ENCODE measurements at places on chromosomes 4 and X.

DNA sequence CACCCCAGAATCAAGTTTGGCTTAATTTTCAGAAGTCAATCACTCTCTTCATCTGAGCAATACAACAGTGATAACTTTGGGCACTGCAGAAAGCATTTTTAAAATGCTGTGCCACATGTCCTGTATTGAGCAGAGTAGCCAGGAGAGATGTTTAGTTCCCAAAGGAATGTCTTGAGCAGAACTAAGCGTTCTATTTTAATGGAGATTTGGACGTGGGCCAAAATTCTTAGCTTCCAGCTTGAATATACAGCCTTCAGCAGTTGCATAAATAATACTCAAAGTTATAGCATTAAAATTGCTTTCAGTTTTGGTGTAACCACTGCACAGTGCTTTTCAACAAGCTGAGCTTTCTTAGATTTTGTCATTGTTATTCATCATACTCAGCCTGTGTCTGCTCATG is 679.2 kb downstream of the NLGN4X start:
- DNase-seq: no peak

- DNase-seq: no peak
Measured at GRCh38 chr4:148210661-148211060, 231.6 kb downstream of the NR3C2 start.

DNA sequence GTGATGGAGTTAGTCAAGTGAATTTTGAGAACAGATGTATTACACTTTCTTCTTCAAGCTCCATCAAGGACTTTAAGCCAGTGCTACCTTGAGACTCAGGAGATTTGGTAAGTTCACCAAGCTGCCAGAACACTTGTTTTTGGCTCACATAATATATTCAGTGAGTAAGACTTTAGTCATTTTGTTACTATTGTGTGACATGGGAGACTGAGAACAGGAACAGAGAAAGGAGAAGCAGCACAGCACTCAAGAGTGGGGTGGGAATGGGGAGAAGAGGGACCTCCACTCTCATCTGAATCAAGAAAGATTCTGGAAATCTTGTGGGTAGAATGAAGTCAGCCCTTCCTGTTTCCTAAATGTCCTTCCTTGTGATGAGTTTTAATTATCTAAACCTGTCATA is 87.3 kb upstream of the TET2 start:
- no peak for DNase-seq

DNA sequence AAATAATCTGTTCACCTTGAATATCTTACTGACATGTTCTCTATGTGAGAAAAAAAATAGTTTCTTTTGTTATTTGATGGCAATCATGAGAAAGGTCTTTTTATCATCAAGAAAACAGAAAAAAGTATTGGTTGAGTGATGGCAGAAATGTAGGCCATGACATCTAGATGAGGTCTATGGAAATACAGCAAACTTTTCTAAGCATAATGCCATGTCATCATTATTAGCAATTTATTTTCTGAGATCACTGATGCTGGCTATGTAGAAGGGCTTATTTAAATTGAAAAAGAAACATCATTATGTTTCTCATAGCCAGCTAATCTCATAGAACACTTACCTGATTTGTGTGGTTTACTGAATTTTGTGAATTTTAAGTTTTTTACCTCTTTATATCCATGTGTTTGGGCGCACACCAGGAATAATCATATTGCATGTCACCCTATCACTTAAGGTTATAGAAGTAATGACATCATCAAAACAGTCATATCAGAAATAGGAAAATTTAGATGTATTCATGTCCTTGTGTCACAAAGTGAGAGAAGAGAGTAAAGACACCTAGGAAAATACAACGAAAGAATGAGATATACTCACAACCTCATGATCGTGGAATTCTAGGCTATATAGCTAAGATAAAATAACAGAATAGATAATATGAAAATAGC is 22.4 kb downstream of the UGT2A3 start:
- no peak for DNase-seq

GRCh38 chr4:148574911-148575310 is 132.7 kb upstream of the NR3C2 start:
- DNase-seq: no peak

DNA sequence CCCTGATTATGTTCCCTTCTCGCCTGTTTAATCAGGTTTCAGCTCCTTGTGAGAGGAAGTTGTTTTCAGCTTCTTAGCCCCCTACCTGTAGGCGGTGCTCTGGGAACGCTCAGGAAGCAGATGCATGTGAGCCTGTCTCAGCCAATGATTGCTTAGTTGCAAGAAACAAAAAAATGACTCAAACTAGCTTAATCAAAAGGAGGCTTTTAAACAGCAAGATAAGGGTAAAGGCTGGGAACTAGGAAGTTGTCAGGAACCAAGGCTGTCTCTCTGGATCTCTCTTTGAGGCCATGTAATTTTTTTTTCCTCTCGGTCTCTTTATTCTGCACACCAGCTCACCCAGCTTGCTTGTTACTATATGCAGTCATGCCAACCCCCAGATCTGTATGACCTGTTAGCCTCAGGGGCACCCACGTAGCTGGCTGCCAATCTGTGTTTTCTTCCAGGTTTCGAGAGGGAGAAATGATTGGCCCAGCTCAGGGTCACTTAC is 109.1 kb downstream of the PTTG2 start:
- DNase-seq: no peak

- DNase-seq: no peak
Measured at GRCh38 chr4:64625438-64625837, 216.2 kb upstream of the TECRL start.

DNA sequence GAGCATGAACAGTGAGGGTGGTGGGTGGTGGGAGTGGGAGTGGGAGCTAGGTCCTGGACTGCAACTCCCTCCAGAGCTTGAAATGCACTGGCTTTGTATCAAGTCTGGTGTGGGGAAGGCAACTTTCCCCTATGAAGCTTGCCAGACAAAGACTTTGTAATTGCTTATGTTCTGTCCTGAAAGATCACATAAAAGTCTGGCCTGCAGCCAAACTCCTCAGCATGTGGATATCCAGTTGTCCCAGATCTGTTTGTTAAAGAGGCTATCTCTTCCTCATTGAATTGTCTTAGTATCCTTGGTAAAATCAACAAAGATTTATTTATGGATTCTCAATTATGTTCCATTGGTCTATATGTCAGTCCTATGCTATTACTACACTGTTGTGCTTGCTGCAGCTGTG is 607.9 kb downstream of the GLUD2 start:
- no peak for DNase-seq

DNA sequence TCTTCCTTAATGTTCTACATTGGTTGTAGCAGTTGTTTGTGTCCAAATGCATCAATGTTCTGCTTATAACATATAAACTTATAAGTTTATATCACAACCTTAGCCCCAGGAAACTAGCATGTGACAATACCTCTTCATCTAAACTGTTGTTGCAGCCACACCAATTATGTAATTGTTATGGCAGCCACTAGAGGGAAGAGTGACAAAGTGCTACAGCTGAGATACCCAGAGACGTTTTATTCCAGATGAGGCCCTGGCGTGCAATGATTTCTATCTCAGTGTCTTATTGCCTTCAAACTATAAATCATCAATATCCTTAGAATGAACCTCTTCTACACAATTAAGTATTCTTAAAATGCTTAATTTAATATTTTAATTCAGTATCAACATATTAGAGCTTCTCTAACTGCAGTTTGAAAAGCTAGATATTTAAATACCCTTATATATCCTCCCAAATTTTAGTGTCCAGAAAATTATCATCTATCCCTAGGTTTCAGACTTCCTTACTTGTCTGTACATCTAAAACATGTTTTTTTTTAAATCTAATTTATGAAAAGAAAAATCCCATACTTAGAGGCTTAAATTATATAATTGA is 171.6 kb downstream of the PCDH10 start:
- no peak for DNase-seq

DNA sequence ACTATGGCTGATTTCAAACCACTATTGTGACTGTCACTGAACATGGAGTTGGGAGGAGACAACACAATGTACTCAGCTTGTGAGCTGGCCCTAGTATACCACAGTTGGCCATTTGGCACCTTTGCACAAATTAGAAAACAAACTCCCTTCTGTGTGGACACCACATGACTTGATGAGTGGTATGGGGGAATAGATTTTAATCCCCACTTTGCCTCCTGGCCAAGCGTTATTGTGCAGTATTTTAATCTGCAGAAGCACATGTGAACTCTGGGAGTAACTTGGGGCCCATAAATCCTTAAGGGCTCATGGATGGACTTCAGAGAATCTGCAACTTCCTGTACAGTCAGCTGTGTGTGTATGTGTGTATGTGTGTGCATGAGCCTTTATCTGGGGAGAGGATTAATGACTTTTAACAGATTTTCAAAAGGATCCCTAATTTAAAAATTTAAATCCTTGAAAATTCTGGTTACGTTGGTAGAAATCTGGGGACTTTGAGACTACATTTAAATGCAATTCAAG is 105.0 kb upstream of the PAQR3 start:
- no peak for DNase-seq

GRCh38 chrX:154603438-154604430 is 15.3 kb downstream of the CTAG1B start:
- DNase-seq: no peak

GRCh38 chrX:13110433-13111324 is 66.3 kb upstream of the FAM9C start:
- DNase-seq: no peak

DNA sequence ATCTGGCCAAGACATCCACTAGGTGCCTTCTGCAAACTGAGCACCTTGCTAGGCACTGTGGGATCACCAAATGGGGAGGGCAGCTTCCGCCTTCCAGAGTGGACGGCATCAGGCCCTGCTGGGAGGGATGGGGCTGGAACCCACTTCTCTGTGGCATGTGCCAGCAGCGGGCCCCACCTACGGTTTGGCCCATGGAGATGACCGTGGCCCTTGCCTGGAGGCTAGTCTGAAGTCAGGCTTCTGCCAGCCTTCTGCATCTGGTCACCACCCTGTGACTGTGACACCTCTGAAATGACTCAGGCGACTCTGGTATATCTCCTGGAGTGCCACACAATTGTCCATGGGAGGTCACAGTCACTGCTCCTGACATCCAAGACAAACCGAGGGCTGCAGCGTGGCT is 7.2 kb downstream of the SSR4 start:
- DNase-seq: no peak

DNA sequence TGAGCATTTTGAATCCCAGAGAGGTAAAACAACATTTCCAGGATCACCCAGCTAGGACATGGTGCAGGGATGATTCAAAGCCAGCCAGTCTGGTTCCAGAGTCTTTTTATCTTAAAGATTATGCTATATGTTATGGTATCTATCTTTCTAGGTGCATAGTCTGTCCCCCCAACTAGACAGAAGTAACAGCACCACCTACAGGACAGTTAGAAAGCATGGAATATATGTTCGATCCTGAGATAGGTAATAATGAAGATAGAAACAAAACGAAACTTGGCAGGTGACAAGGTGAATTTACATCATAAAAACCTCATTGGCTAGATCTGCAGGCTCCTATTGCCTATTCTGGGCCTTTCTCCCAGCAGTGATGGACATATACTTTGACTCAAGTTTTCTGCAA is 723.2 kb downstream of the SMARCA1 start:
- no peak for DNase-seq

- DNase-seq: no peak
Measured at GRCh38 chr4:2828758-2829181, 14.9 kb upstream of the ADD1 start.

GRCh38 chrX:23888887-23889501 is 18.7 kb downstream of the APOO start:
- DNase-seq: no peak

GRCh38 chr4:16237715-16238114 is 11.4 kb upstream of the TAPT1 start:
- no peak for DNase-seq

- no peak for DNase-seq
Measured at GRCh38 chr4:155040031-155040430, 168.4 kb upstream of the NPY2R start.

DNA sequence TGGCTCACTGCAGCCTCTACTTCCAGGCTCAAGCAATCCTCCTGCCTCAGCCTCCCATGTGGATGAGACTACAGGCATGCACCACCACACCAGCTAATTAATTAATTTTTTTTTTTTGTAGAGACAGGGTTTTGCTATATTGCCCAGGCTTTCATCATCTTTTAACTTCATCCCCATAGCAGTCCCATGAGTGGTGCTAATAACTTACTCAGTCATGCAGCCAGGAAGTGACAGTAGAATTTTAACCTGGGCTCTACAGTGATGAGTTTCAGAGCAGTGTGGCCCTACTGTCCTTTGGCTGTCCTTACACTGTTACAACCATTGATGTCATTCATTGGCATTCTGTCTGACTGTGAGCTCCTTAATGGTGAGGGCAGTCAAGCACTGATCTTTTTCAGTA is 3.9 kb upstream of the OCIAD2 start:
- no peak for DNase-seq

DNA sequence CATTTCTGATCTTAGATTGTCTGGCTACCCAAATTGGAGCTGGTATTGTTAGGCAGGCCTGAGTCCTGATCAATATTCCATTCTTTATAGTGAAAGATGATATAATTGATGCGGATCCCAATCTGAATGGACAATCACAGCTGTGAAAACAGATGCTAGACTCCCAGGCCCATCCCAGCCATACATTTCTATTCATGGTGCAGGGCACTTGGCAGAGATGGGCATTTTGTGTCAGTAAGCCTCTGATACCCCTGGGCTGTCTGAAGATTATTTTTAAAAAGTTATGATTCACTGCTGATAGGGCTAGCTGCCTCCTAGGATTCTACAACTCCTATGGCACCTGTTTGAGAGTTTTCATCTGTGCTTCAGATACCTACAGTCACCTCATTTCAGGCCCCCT is 61.2 kb upstream of the TSPAN7 start:
- no peak for DNase-seq

- no peak for DNase-seq
Measured at GRCh38 chrX:63506320-63506719, 155.2 kb upstream of the SPIN4 start.

- DNase-seq: no peak
Measured at GRCh38 chrX:31580726-31581125, 508.9 kb upstream of the FTHL17 start.

DNA sequence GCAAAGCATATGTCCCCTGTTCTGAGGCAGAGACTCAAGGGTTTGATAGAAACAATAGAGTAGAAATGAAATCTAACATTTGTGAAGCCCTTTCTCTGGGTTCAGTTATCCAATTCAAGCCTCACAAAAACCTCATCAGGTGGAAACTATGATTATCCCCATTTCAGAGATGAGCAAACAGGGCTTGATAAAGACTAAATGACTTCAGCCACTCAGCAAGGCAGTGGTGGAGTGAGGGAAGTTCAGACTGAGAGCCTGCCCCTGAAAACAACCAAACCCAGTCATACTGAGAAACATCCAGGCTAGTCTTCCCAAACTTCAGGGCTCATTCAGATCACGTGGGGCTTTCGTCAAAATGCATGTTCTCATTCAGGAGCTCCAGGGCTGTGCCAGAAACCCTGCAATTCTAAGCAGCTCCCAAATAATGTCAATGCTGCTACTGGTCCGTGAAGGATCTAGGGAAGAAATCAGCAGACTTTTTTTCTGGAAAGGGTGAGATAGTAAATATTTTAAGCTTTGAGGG is 109.6 kb upstream of the KIT start:
- no peak for DNase-seq

- no peak for DNase-seq
Measured at GRCh38 chr4:7275490-7276154, 83.3 kb downstream of the SORCS2 start.

All from activated CD4-positive, alpha-beta T cell treated with anti-CD3 and anti-CD28 coated beads for 1 hour (primary cell).